ENCODE measurements at places on chromosomes 5 and 9.
A peak's percentile ranks its signal among the peaks of the same experiment; 100 is the strongest.

DNA sequence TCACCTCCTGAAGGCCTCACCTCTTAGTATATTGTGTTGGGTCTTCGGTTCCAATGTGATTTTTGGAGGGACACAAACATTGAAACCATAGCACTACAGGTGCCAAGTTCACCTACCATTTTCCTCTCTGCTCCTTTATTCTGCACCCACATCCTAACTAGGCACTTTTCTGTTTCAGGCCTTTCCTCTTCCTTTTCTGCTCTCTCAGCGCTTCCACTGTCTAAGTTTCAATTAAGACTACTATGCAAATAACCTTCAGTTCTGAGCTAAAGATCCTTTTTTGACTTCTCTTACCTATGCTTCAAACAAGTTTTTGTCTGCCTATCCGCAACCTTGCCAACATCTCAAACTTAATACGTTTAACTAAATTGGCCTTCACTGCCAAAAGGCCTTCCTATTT, 25.4 kb upstream of the ZFYVE16 start:
- no peak for DNase-seq
- no peaks in the 10 kb centered on the region for H3K36me3 ChIP-seq
- H3K27me3 ChIP-seq: no peaks in the 10 kb centered on the region
- no peak overlapping the region for H3K4me3 ChIP-seq

DNA sequence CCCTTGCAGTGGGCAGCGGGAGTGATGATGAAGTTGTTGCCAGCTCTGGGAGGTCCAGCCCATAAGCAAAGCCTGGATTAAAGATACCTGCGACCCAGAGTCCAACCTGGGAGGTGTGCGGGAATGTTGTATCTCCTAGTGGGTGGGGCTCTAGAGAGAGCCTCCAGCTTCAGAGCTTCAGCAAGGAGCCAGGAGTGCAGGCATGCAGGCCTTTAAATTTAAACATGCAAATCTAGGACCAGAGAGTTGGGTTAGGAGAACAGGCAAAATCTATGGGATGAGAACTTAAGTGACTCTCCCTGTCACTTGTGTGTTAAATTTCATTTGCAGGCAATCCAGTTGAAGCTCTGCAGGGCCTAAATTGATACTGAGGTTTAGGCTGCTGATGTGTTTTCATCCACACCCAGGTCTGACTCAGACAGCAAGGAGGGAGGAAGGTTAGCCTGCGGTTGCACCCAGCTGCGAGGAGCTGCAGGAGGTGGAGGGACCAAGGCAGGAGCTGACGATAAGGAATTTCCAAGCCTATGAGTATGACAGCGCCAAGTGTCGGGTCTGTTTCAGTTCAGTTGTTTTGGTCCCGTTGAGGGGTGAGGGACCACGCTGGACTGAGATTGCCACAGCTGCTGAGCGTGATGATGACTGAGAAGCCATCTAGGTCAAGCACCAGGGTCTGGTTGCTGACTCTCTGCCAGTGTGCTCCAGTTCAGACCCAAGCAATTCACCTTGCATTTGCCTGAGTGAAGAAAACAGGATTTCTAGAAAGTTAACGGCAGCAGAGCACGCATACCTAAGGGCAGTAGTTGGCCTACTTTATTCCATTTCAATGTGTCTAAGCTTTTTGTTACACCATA, 243.0 kb downstream of the ICE1 start:
- H3K36me3 ChIP-seq: no peaks in the 10 kb centered on the region
- no peak overlapping the region for H3K27ac ChIP-seq
- peaks cover 6% of the 10 kb centered on the region for H3K27me3 ChIP-seq
- no peak for DNase-seq
- no peaks in the 10 kb centered on the region for H3K4me1 ChIP-seq

DNA sequence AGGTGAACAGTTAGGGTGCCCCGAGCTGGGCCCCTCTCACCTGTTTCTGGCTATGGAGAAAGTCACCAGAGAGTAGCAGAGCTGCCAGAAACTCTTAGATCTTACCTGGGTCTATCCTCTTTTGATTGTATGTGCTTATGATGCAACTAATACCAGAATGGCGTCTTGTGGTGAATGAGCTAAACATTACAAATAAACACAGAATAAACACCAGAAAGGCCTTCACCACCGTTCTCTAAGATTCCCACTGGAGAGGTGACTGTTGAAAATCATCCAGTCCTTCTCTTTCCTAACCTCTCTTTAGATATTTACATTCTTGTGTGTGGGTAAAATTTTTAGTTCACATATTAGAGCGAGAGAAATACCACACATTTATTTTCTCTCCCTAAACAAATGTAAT, 241.7 kb upstream of the GAS1 start:
- no peaks in the 10 kb centered on the region for H3K36me3 ChIP-seq
- H3K27me3 ChIP-seq: no peaks in the 10 kb centered on the region
- DNase-seq: no peak
- no peaks in the 10 kb centered on the region for H3K4me1 ChIP-seq
- no peak overlapping the region for H3K27ac ChIP-seq

GRCh38 chr5:76175051-76175666, 92.0 kb downstream of the SV2C start:
- peak; percentile 16 for DNase-seq
- H3K4me3 ChIP-seq: peak overlapping the region; percentile 2
- H3K27ac ChIP-seq: no peak overlapping the region
- H3K27me3 ChIP-seq: peaks cover 2% of the 10 kb centered on the region
- no peaks in the 10 kb centered on the region for H3K36me3 ChIP-seq

DNA sequence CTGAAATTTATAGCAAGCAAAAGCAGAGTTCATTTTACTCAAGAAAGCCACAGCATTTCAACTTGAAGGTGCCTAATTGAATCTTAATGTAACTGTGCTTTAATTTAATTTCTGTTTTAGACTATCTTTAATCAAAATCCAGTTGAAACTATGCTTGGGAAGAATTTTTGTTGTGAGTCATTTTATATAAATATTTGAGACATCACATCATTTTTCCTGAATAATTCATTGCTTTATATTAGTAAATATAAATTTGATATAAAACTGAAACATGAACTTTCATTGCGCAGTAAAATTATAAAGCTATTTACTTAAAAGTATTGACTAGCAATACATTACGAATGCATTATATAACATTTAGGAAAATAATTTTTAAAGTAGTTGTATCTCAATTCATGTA, 1937.1 kb upstream of the CDH9 start:
- no peak overlapping the region for H3K4me3 ChIP-seq
- no peaks in the 10 kb centered on the region for H3K27me3 ChIP-seq
- DNase-seq: no peak
- H3K4me1 ChIP-seq: no peaks in the 10 kb centered on the region
- no peak overlapping the region for H3K27ac ChIP-seq

DNA sequence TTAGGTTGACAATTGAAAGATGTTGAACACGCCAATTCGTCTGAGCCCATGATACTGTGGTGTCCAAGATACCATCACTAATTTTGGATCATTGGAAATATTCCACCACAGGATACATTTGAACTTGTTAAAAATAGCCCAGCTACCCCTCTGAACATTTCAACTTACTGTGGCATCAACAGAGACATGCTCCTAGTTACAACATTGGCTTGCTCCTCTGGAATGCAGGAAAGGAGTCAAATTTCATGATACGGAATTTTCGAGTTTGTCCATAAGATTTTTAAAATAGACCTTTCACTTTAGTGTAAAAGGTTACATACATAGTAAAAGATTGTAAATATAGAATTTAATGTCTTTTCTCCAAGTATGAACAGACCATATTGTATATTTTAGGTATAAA, 12.8 kb downstream of the SEMA5A start:
- H3K27ac ChIP-seq: no peak overlapping the region
- DNase-seq: no peak
- H3K36me3 ChIP-seq: no peaks in the 10 kb centered on the region
- H3K27me3 ChIP-seq: no peaks in the 10 kb centered on the region
- no peaks in the 10 kb centered on the region for H3K4me1 ChIP-seq
- no peak overlapping the region for H3K4me3 ChIP-seq

DNA sequence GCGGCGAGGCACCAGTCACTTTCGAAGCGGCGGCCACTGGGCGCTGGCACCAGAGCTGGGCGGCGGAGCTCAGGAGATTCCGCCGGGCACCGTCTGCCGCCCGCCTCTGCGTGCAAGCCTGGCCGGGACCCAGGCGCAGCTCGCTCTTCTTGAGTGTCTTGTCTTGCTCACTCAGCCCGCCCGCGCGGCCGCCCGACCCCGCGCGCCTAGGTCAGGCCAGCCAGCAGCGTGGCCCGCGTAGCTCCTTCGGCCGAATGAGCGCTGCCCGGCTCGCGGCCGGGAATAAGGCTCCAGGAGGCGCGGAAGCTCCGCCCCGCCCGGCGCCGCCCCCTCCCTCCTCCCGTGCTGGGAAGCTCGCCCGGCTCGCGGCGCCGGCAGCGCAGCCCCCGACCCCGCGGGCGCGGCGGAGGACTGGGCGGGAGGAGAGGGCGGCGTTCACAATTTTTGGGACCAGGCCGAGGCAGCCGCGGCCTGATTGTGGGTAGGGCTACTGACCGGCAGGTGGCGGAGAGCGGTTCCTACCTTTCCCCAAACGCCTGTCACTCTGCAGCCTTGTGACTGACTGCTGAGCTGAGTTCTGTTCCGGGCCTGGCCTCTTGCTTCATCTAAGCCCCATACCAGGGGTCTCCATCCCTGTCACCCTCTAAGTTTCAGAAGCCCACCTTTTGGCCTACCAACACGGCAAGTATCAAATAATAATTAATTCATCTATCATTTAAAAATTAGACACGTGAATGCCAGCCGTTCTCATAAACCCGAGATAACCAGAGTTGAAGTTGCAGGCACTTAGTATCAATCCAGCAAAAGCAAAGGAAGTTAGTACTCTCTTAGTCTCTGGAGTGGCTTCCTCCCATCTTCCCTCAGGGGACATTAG, at the start of gene HBEGF:
Gene HBEGF, minus strand, starts transcription at position 256 of the 874 bp plus-strand sequence. CDS start 275 bp downstream, outside the sequence.
- H3K27me3 ChIP-seq: peaks cover 2% of the 10 kb centered on the region
- no peak within 1 kb of the TSS for H3K27ac ChIP-seq
- no peaks in the 10 kb centered on the region for H3K36me3 ChIP-seq
- H3K4me1 ChIP-seq: peaks cover 51% of the 10 kb centered on the region
- peak within 1 kb of the TSS; percentile 78 for H3K4me3 ChIP-seq

GRCh38 chr5:181037365-181037861, 2.7 kb upstream of the BTNL9 start:
- DNase-seq: no peak
- H3K4me1 ChIP-seq: no peaks in the 10 kb centered on the region
- no peak overlapping the region for H3K4me3 ChIP-seq
- no peaks in the 10 kb centered on the region for H3K36me3 ChIP-seq
- no peak overlapping the region for H3K27ac ChIP-seq
- H3K27me3 ChIP-seq: peaks cover 2% of the 10 kb centered on the region

- DNase-seq: no peak
- peaks cover 19% of the 10 kb centered on the region for H3K4me1 ChIP-seq
- H3K36me3 ChIP-seq: peaks cover 36% of the 10 kb centered on the region
- H3K27me3 ChIP-seq: no peaks in the 10 kb centered on the region
- H3K27ac ChIP-seq: peak overlapping the region; percentile 32
Measured at GRCh38 chr9:122923947-122924346, 7.4 kb downstream of the ZBTB26 start.

GRCh38 chr5:110169461-110169860, 479.7 kb downstream of the MAN2A1 start:
- H3K36me3 ChIP-seq: no peaks in the 10 kb centered on the region
- no peaks in the 10 kb centered on the region for H3K4me1 ChIP-seq
- no peak for DNase-seq
- no peak overlapping the region for H3K4me3 ChIP-seq
- H3K27me3 ChIP-seq: peaks cover 2% of the 10 kb centered on the region

- H3K27ac ChIP-seq: no peak overlapping the region
- no peak for DNase-seq
- no peaks in the 10 kb centered on the region for H3K36me3 ChIP-seq
- H3K27me3 ChIP-seq: no peaks in the 10 kb centered on the region
- no peak overlapping the region for H3K4me3 ChIP-seq
- H3K4me1 ChIP-seq: no peaks in the 10 kb centered on the region
Measured at GRCh38 chr5:60223342-60223741, 329.8 kb upstream of the PDE4D start.

DNA sequence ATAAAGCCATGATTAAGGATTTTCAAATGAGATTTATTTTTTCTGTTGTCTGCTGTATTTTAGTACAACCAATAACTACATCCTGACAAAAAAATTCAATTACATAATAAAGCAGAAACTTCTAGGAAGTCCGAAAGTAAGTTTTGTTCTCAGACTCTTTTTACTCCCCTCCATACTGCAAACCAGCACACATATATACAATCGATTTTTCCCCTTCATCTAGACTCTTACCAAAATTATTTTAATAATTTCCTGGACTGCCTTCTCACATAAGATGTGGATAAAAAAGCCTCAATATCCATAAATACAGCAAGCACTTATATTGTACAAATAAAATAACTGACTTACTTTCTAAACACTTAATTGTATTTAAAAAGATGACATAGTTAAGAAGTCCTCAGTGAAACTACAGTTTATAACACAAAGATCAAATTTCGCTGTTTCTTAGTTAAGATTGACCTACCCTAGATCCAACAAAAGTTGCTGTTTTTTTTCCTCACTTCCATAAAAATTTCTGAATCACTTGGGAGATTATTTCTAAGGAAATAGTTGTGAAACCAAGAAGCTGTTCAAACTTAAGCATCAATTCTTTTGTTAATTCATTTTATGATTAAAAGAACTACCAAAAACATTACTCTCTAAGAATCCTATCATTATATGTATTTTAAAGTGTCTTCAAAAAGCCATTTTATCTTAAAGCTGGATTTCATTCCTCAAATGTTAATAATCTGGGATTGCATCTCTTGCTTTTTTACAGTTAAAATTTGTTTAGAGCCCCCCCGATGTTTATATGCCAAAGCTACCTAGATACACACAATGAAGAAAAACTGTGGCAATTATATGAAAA, 74.7 kb upstream of the IFNE start:
- peaks cover 13% of the 10 kb centered on the region for H3K4me1 ChIP-seq
- H3K4me3 ChIP-seq: no peak overlapping the region
- peaks cover 32% of the 10 kb centered on the region for H3K27me3 ChIP-seq
- H3K36me3 ChIP-seq: no peaks in the 10 kb centered on the region
- no peak for DNase-seq

DNA sequence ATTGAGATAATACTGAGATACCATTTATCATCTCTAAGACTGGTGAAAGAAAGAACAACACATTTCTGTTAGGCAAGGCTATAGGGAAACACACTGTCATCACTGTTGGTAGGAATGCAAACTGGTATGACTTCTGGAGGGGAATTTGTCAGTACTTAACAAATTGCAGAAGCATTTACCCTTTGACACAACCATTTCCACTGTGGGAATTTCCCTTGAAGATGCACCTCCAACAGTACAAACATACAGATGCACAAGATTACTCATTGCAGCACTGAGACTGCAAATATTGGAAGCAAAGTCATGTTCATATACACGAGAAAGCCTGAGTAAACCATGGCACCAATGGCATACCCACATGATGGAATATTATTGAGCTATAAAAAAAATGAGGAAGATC, 17.6 kb downstream of the GM2A start:
- H3K36me3 ChIP-seq: peaks cover 39% of the 10 kb centered on the region
- H3K4me1 ChIP-seq: peaks cover 3% of the 10 kb centered on the region
- DNase-seq: no peak
- no peak overlapping the region for H3K4me3 ChIP-seq

- peaks cover 23% of the 10 kb centered on the region for H3K36me3 ChIP-seq
- H3K4me1 ChIP-seq: peaks cover 26% of the 10 kb centered on the region
Measured at GRCh38 chr9:95852059-95853032, 23.1 kb upstream of the ERCC6L2 start.

All from activated B cell treated with CpG ODN at 0.5 μM for 24 hours (primary cell).